ENCODE measurements at places on chromosomes 5 and 9.

- DNase-seq: no peak
Measured at GRCh38 chr9:124652615-124653393, 118.3 kb downstream of the NR6A1 start.

DNA sequence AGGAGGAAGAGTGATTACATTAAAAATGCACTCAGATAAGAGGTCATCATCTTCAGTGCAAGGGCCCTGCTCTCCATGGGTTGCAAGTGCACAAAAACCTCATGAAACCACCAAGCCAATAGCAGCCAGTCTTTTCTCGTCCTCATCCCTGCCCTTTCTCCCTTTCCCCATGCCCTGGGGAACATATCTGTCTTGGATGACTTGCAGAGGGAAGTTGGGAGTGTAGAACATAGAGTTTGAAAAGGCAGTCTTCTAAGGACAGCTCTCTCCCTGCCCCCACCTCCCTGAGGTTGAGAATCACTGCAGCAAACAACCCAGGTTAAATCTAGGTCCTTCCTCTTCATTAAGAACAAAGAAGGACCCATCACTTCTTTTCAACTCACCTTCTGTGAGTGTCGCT, 22.0 kb downstream of the DDX31 start:
- DNase-seq: no peak

- DNase-seq: no peak
Measured at GRCh38 chr5:141392429-141393198, at the start of gene PCDHGA8. Gene PCDHGA8 (plus strand): TSS chr5:141392633. CDS start chr5:141392814, 181 bp downstream.

DNA sequence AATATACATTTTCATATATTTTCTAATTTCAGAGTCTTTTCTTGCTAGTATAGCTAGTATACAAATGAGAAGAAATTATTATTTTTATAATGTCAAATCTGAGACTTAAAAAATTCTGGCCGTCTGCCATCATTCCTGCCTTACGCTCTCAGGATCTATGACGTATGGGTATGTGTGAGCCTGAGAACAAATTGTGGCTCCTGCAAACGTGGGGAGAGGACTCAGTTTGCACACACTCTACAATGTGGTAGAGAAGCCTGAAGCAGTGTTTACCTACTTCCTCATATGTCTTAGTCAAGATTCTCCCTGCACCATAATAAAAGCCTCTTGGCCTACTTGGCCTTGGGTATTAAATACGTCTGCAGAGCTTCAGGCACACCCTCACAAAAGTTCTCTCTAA, 825.4 kb downstream of the SEMA5A start:
- no peak for DNase-seq

DNA sequence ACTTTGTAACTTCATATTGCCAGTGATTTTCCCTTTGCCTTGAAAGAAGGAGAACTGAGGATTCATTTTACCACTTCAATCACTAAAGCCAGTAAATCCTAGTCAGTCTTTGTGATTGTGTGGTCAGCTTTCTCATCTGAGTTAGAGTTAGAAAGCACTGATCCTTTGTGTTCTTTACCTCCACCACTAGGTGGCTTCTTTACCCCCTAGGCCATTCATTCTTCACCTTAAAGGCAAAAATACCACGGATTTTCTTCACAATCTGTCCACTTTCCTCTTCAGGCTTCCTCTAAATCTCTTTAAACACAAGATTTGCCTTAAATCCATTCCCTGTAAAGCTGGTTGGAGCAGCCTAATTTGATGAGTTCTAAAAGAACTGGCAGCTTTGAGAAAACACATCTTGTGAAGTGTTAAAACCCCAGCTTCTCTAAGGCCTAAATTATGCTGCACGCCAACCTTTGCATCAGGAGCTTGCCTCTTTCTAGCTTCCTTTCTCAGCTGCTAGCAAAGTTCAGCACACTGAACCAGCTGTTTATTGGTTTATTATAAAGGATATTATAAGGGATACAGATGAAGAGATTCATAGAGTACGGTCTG, 20.4 kb downstream of the BDP1 start:
- no peak for DNase-seq

DNA sequence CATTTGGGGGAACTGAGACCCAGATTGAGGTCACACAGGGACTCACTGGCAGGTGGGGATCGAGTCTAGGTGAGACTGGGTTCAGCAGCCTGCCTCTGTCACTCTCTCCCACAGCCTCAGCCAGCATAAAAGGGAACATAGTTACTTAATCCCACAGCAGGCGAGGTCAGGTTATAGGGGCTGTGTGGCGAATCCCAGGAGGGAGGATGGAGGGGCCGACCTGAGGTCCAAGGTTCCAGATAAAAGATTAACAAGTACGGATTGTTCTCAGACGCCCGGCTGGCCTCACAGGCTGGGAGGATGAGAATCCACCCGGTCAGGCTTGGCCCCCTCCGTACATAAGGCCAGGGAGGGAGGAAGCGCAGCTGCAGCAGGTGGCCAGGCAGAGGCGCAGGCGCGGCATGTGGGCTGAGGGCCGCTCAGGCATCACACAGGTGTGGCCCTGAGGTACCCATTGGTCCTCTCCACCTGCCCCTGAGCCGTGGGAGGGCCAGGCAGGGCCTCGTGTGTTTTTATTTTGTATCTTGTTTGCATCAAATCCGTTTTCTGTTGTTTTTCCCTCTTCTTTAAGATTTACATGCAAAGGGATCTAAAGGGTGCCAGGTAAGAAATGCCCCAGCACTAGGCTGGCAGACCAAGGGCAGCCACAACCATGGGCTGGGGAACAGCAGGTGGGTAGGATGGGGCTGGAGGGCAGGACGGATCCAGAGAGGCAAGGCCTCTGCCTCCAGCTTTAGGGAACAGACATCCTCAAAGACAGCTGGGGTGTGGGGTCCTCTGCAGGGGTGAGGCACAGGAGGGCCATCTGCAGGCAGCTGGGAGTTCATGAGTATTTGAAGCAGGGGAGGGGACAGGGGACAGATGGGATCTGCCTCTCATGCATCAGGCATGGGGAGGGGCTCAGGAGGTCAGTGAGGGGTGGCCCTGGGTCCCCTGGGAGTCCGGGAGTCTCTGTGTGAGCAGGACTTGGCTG, 3.6 kb downstream of the SUSD3 start:
- no peak for DNase-seq

- no peak for DNase-seq
Measured at GRCh38 chr9:127574072-127574993, 37.7 kb upstream of the STXBP1 start.

GRCh38 chr9:69584759-69585158, 87.4 kb downstream of the APBA1 start:
- no peak for DNase-seq

DNA sequence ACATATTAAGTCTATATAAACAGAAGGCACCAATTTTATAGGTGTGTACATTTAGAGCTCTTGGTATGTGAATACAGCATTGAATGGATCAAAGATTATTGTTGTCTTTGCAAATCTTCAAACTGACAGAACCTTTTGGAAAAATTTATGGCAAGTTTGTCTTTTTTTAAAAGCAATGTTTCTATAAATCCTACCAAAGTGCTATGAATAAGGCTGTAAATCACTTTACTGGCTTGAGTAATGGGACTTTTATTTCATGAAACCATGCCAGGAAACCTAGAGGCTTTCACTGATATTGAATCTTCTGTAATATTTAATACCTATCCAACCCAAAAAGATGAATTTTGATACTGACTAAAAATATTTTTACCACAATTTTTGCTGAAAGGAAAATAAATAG, 7.4 kb upstream of the DAPK1 start:
- no peak for DNase-seq

- no peak for DNase-seq
Measured at GRCh38 chr5:77400645-77401044, 91.5 kb downstream of the WDR41 start.

DNA sequence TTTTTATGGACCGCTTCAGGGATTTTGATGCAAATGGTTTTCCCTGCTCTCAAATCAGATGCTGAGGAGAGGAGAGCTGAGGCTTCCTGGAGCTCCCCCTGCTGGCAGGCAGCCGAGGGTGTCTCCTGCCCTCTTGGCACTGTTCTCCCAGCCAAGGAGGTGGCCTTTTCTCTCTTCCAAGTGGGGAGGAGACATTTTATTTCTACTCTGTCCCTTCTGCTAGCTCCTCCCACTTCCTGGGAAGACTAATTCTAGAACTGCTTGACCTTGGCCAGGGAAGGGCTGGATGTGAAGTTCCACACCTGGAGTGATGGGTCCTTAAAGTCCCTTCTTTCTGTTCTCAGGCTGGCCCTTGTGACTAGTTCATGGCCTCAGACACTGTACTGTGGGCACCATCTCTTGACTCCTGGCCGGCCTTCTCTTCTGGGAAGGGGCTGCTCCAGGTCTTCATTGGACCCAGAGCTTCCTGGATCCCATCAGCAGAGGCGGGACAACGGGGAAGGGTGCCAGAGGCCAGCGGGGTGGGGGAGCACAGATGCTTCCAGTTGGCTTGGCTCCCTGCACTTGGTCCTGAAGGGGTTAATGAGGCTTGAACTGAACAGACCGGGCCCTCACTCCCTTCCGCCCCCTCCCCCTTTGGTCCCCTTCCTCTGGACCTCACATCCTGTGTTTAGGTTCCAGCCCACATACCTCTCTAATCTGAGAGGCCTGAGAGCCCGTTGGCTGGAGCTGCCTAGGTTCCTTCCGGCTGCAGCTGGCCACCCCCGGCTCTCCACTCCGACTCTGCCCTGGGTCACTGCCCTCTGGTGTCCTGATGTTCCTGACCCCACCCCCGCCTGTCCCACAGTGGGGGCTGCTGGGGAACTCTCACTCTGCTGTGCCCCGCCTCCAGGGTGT, 32.1 kb downstream of the PTPA start:
- peak; percentile 64 for DNase-seq

DNA sequence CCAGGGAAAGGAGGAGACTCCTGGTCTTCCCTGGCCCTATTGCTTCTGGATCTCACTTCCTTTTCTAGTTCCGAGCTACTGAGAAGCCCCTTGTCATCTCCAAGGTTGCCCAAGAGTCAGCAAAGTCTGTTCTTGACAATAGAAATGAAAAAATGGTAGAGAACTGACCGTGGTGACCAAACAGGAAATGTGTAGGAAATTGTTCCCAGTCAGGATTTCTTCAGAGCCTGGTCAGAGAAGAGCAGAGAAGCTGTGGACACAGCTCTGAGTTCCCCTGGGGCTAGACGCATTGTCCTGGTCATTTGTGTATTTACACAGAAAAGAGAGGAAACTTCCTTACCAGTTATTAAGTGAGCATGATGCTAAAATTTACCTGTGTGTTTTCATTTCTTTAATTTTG, 35.6 kb downstream of the S1PR3 start:
- no peak for DNase-seq

GRCh38 chr5:54049963-54050362, 260.4 kb downstream of the ARL15 start:
- DNase-seq: no peak

DNA sequence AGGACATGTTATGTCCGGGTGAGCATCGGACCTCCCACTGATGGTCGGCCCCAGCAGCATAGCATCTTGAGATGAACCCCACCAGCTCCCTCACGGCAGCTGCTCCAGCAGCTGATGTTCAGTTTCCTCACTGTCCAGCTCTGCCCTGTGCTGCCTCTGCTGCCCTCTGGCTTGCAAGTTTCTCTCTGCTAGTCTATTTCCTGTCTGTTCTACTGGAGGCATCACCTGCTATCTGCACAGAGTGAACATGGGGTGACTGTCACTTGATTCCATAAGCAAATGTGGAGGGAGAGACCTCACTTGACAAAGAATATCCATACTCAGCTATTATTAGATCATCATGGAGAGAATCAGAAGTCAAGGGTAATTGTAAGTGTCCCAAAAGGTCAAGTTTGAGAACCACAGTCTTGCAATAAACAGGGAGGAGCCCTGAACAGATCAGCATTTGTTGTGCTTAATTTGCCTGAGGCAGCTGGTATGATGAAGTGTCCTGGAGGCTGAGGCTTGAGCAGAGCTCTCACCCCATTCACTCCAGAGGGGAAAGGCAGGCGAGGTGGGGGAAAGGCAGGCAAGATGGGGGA, 702.8 kb downstream of the SEMA5A start:
- no peak for DNase-seq

- no peak for DNase-seq
Measured at GRCh38 chr5:93603793-93604643, 21.0 kb downstream of the NR2F1 start.

DNA sequence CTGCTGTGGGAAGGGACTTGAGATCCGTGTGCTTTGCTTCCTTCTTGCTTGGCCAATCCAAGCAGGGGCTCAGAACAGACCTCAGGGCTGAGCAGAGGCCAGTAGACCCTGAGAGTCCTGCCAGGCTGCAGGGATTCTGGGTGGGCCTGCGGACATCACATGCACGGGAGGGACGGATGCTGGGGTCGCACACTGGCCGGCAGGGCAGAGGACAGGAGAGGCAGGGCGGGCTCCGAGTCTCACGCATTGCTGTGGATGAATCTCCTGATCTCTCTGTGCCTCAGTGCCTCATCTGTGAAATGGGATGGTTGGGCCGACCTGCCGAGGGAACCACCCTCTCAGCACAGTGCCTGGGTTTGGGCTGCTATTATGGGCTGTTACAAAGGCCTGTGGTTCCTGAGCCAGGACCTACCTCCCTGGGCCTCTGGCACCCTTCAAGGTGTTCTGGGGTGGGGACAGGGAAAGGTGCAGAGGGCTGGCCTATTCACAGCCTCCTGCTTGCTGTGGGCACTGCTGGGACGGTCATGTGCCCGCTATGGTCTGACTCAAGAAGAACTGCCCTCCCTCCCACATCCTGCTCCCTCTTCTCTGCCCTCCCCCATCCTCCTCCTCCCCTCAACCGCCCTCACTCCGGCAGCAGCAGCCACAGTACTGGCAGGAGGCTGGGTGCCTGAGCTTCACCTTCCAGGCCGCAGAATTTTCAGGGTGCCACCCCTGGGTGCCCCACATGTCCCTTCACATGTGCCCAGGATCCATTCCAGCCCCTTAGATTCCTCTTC, 43.3 kb downstream of the NCS1 start:
- no peak for DNase-seq

DNA sequence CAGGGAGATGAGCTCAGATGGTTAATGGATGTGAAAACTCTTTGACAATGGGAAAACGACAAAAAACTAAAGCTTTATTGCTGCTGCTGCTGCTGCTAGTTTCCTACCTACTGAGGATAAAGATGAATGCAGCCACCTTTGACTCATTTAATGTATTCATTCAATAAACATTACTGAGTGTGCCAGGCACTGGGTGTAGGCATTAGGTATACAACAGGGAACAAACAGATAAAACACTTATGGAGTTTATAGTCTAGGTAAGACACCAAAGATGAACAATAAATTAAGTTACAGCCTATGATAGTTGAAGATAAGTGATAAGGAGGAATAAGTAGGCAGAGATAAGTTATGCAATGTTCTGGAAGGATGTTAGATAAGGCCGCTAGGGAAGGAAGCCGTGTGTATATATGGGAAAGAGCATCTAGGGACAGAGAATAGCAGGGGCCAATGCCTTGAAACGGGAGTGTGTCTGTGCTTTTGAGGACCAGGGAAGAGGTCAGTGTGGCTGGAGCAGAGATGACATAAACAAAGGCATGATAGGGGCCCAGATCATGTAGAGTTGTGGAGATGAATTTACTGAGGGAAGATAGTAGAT, 477.6 kb downstream of the NTRK2 start:
- DNase-seq: no peak

DNA sequence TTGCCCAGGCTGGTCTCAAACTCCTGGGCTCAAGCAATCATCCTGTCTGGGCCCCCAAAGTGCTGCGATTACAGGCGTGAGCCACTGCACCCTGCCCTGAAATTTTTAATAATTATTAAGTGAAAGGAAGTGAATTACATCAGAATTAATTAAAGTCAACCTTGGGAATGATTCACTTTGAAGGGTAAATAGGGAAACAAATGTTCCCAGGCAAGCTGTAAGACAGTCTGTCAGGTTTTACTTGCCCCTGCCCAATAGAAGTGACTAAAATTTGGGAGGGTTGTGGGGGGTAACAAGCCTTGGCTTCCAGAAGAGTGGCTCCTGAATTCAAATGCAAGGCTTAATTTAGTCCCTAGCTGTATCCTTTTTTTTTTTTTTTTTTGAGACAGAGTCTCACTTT, 1.3 kb upstream of the LIX1 start:
- DNase-seq: no peak

- DNase-seq: no peak
Measured at GRCh38 chr9:137316012-137316981, 14.2 kb upstream of the NRARP start.
